ENCODE measurements at places on chromosomes 1 and 21.

GRCh38 chr1:25806418-25806817, 6.4 kb downstream of the SELENON start:
- peak; percentile 36 for DNase-seq

- peak; percentile 48 for DNase-seq
These were observed 27.4 kb downstream of the DTL start for GRCh38 chr1:212062832-212063438.

DNA sequence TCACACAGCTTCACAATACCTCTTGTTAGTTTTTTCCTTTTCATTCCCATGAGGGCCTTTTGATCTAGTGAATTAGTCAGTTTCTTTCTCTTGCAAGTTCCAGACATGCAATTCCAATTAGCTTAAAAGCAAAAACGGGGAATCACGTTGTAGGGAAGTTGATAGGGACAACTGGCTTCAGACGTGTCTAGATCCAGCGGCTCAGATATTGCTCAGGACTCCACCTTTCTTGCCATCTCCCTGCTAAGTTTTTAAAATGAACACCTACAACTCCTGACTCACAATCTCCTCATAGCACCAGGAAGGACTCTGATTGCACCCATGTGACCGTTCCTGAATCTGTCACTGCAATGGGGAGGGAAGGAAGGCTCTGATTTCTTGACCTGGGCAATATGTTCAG, 63.8 kb upstream of the ARHGAP29 start:
- no peak for DNase-seq

DNA sequence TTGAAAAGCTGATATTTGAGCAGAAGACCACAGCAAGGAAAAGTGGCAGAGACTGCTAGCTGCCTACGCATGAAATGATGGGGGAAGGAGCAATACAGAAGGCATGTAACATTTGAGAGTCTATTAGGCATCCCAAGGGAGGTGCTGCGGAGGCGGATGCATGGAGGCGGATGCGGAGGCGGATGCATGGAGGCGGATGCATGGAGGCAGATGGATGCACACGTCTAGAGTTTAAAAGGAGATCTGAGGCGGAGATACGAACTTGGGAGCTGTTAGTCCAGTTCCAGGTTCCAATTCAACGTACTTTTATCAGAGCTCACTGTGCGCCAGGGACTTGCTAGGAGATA, 744 bp upstream of the DDX20 start:
- DNase-seq = peak; percentile 80

DNA sequence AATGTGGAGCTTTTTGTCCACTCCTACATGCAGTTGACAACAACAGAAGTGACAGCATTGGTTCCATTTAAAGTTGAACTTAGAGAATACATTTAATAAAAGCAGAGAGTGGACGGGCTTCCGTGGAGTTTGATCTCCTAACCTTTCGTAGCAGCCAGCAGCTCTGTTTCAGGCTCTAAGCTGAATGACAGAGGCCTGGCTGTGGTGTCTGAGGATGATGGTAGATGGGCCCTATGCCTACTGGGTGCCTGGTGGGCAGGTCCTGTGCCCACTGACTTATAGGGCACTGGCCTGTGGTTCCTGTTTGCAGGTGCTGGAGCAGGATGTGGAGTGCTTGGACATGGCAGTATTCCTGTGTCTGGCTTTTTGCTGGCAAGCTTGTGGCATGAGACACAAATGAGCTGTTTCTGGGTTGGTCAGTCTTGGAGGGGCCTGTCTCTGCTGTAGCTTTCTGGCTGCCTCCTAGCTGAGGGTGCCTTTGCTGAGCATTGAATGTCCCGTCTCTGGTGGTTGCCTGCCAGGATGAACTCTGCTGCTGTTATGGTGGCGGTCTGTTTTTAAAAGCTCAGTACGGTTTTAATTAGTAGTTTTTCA, 54.6 kb downstream of the PRDM2 start:
- peak; percentile 44 for DNase-seq

DNA sequence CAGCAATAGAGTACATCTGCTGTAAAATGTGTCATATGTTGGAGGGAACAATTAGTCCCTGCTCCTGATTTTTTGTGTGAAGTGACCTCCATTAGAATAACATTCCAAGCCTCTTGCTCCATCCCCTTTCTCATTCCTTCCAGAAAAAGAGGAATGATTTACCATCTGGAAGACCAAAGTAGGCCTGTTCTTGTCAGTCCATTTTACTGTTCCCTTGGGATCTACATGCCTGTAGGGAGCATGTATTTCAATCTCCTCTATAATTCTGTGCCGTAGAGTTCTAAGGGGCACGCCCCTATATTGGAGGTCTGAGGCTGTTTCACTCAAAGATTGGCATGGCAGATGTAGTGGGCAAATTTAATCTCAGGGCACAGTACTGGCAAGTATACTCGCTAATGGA, 48.8 kb upstream of the MAN1A2 start:
- DNase-seq = peak; percentile 4

DNA sequence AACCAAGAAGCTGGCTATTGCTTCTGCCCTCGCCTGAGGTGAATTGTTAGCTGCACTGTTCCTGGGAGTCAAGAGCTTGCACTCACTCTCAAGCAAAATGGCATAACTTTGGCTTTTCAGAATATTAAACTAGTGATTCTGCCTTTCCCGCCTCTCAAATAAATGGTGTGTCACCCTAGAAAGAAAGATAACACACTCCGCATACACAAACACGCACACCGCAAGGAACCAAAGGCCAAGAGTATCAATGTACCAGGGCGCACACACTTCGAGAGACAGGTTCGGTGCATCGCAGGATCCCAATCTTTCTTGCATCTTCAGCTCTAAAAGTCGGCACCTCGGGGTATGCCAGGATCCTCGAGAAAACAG, 470 bp upstream of the RTCA start:
- DNase-seq = peak; percentile 33

DNA sequence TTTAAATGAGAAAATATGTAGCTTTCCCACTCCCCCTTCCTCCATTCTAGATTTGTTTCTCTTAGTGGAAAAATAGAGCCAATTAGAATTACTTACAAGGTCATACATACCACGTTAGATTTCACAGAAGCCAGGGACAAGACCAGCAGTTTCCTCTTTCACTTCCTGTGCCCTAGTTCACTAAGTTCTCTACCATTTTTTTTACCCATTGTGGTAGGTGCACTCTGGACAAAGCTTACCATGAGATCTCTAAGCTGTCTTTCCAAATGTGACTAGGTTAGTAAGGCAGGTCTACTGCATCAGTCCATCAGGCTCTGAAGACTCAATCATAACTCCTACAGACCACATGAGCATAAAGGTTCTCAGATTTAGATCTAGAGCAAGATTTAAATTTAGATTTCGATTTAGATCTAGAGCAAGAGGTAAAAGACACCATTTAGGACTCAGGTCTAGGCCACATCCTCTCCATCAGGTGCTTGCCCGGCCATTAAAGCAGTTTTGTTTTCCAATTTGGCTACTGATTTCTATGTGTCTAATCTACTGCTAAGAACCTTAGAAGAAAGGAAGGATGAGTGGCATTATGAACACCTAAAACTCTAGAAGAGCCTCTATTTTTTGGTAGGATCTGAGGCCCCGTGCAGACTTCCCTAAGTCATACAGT, 235.3 kb downstream of the FAF1 start:
- DNase-seq = no peak

- DNase-seq = no peak
These were observed 42.7 kb upstream of the SLC19A2 start for GRCh38 chr1:169528215-169529067.

DNA sequence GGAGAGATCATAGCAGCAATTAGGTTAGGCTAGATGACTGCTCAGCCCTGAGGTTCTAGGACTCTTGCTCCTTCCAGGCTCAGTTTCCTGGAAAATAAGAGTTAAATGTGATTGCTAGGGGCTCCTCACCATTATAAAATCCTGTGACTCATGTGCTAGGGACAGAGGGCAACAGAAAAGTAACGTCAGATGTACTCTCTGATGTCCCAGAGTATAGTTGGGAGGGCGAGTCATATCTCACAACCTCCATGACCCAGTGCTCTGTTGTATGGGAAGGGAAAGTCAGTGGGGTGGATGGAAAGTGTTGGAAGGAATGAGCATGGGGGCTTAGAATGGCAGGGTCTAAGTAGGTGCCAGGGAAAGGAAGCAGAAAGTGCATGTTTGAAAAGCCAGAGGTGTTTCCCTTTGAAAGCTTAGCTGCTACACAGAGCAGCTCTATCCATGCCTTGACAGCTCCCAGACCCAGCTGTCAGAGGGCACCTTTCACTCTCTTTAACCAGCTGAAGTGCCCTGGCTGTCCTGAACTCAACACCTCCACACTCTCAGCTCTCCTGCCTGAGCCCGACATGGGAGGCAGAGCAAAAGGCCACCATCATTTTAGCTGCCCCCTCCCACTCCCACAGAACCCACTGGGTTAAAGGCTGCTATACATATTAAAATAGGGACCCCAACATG, 11.6 kb downstream of the GJA5 start:
- peak; percentile 5 for DNase-seq

DNA sequence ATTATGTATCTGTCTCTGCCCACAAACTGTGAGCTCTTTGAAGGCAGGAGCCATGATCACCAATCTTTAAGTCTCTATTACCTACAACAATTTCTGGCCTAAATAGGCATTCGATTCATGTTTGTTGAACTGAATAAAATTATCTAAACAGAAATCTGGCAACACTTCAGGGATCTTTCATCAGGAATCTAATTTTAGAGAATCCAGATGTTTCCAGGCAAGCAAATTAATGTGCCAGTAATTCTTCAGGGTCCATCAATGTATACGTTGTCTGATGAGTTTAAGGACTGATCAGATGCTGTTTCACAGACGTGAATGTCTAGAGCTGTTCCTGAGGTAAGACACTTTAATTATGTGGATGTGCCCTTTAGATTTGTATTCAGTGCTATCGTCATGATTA, 524.4 kb downstream of the PTPRC start:
- DNase-seq = no peak

DNA sequence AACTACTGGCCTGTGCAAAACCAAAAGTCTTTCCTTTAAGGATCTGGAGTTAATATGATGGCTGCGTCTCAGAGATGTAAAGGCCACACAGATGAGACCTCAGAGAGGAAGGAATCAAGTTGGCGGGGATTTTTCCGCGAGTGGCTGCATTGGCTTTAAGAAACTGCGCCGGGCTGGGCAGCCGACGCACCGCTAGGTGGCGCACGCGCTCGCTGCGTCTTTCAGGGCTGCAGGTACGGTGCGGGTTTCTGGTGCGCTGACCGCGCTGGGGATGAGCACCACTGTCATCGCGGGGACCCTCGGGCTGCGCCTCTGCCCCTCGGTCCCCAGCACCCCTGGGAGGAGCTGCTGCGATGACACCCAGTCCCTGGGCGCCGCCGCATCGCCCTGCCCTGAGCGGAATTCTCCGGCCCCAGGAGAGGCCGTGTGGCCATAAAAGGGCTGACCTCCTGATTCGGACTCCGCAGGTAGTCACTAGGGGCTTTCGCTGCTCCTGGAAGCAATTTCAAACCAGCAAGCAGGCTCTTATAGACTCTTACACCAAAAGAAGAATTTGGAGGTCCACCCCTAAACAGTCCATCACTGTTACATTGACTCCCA, 241.0 kb downstream of the KCNJ6 start:
- DNase-seq = peak; percentile 28
